ENCODE measurements at places on chromosomes 1 and 21.

GRCh38 chr1:59124166-59124565, 172.7 kb upstream of the FGGY start:
- no peak for DNase-seq

- DNase-seq = no peak
Measured at GRCh38 chr1:205963352-205964155, 20.3 kb upstream of the SLC26A9 start.

GRCh38 chr1:169594391-169594790, 8.1 kb upstream of the F5 start:
- DNase-seq = no peak

GRCh38 chr1:198087831-198088230, 69.0 kb upstream of the NEK7 start:
- no peak for DNase-seq

GRCh38 chr1:223707256-223708000, 4.9 kb upstream of the CAPN2 start:
- peak; percentile 82 for DNase-seq

DNA sequence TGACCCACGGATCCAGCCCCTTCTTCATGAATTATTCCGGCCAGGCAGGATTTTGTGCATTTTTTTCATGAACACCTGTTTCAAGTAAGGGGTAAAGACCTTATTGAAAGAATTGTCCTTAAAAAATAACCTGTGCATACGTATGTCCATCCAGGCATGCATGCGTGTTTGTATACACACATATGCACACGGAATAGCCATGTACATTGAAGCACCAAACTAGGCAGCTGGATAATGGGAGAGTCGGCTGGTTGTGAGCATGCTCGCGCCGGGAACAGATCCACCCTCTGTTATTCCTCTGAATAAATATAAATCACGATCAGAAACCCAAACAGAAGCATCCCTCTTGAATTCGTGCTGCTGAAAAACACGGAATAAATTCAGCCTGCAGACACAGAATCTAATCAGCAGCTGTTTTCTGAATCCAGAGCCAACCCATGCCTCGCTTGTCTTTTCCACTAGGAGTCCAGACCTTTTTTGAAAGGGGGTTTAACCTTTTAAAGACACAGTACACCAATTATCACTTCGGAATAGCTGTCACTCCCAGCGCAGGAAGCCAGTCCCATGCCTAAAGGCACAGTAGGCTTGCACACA, at the start of gene HIVEP3:
Gene HIVEP3 (minus strand): TSS at position 473 of the 594 bp plus-strand sequence.
- DNase-seq = peak; percentile 50

DNA sequence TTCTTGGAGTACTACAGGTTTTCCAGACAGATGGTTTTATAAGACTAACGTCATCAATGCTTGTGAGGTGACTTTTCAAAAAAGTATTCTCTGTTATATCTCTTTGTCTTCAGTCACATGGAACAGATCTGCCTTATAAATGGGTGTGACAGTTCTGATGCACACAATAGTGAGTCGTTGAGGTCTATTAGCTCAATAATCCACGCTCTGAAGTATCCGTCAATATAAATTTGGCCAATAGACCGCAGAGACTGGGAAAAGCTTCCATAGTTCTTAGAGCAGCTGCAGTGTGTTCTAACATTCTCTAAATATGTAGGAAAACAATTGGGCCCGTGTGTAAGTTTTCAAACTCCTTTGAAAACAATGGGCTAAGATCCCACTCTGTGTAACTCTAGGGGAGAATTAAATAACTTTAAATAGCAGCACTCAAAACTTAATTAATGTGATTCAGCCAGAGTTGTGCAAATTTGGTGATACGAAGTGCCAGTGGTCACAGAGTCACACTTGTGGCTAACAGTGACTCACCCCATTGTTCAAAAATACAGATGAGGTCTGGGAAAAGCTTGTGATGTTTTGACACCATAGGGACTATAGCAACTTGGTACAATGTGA, 316.0 kb downstream of the LMO4 start:
- no peak for DNase-seq

DNA sequence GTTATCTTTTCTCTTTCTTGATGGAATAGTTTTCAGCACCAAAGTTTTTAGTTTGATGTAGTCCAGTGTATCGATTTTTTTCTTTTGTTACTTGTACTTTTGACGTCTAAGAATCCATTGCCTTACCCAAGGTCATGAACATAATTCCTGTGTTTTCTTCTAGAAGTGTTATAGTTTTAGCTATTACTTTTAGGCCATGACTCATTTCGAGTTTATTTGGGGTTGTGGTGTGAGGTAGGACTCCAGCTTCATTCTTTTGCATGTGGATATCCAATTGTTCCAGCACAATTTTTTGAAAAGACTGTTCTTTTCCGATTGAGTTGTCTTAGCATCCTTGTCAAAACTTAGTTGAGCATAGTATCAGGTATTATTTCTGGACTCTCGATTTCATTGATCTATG, 79.4 kb upstream of the SELENON start:
- DNase-seq = no peak

- DNase-seq = no peak
Measured at GRCh38 chr21:42341776-42342542, 8.8 kb downstream of the TFF2 start.

- no peak for DNase-seq
Measured at GRCh38 chr1:199747984-199748383, 279.5 kb upstream of the NR5A2 start.

- no peak for DNase-seq
Measured at GRCh38 chr1:203304391-203304918, 864 bp upstream of the BTG2 start.

- DNase-seq = peak; percentile 90
Measured at GRCh38 chr1:27598902-27599528, 4.9 kb downstream of the AHDC1 start.

DNA sequence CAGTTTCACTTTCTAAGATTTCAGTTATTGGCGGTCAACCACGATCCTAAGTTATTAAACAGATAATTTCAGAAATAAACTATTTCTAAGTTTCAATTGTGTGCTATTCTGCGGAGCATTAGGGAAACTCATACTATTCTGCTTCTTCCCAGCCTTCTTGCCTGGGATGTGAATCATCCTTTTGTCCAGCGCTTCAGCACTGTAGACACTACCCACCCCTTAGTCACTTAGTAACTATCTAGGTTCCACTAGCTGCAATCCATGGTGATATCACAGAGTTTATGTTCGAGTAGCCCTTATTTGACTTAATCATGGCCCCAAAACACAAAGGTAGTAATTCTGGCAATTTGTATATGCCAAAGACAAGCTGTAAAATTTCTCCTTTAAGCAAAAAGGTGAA, 279.9 kb upstream of the ADAMTS5 start:
- no peak for DNase-seq

DNA sequence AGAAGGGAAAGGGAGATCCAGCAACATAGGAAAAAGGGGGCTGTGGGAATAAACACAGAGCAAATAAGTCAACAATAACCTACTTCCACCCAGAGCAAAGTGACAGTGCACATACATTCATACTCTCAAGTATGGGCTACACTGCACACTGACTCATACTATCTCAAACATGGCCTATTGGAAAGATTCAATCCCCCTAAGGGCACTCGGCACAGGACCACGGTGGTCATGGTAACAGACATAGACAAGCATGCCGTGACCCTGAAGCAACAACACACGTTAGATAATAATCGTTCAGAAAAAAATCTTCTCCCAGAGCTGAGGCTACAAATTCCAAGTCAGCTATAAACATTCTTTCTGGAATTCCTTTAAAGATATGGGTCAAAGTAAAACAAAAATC, 16.8 kb upstream of the JAK1 start:
- DNase-seq = no peak

DNA sequence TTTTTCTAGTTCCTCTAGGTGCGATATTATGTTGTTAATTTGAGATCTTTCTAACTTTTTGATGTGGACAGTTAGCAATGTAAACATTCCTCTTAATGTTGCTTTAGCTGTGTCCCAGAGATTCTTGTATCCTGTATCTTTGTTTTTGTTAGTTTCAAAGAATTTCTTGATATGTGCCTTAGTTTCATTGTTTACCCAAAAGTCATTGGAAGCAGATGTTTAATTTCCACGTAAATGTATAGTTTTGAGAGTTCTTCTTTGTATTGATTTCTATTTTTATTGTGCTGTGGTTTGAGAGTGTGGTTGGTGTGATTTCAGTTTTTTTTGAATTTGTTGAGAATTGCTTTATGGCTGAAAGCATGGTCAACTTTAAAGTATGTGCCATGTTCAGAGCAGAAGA, 319.4 kb downstream of the PTBP2 start:
- DNase-seq = no peak

GRCh38 chr1:165381745-165382505, 25.4 kb upstream of the LMX1A start:
- DNase-seq = no peak

DNA sequence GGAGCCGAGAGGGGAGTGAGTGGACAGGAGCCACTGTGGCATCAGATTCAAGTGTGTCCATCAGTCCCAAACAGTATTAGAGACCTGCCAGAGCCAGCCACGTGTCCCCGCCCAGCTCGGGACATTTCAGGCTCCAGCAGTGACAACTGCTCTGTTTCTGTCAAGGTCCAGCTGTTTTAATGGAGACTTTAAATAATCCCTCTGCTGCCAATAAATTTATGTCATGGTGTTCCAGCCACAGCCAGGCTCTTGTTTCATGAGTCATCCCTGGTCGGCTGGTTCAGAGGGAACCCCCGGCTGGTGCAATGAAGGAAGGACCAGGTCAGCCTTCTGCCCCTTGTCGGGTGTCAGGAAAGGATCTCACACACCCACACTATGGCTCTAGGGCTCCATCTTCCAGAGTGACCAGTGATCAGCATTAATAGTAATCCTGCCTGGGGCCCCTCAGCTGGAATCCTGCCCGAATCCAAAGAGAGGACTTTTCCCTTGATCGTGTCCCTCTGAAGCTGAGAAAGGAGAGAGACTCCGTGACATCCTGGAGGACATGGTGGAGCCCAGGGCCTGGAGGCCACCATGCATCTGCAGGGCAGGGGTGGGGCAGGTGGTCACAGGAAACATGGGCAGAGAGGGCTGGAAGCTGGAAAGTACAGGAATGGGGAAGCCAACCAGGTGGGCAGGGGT, 197.3 kb downstream of the MATN1 start:
- DNase-seq = no peak

- DNase-seq = no peak
Measured at GRCh38 chr21:41482301-41482700, 25.7 kb downstream of the TMPRSS2 start.

DNA sequence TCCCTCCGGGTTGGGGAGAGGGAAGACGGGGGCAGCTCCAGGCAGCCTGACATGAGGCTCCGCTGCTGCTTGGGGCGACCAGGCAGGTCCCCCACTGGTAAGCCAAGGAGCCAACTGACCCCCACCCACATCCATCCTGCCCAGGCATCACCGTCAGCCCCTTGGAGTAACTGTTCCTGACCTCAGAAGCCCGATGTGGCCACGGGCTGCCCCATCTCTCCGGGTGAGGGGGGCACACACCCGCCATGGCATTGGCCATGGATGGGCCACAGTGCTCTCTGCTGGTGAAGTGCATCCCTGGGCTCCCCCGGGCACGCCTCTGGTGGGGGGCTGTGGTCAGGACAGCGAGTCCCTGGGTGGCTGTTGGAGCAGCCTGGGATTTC, 100.0 kb downstream of the CRYAA start:
- DNase-seq = peak; percentile 44

GRCh38 chr1:226862890-226863289, 7.5 kb upstream of the PSEN2 start:
- no peak for DNase-seq

DNA sequence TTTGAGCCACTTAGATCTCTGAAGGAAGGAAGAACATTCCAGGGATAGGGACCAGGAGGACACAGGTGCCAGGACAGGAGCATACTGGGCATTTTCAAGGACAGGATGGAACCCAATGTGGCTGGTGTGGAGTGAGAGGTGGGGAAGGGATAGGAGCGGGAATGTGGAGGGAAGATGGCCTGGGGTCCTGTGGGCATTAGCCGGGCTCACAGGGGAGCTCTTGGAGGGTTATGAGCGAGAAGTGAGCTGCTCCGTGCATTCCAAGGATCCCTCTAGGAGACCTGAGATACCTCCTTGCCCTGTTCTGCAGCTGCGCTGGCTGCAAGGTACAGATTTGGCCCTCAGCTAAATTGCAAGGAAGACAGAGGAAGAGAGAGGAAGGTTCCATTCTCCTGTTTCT, 87.5 kb downstream of the IER5 start:
- no peak for DNase-seq

GRCh38 chr1:180762796-180763195, 131.0 kb downstream of the XPR1 start:
- DNase-seq = no peak

DNA sequence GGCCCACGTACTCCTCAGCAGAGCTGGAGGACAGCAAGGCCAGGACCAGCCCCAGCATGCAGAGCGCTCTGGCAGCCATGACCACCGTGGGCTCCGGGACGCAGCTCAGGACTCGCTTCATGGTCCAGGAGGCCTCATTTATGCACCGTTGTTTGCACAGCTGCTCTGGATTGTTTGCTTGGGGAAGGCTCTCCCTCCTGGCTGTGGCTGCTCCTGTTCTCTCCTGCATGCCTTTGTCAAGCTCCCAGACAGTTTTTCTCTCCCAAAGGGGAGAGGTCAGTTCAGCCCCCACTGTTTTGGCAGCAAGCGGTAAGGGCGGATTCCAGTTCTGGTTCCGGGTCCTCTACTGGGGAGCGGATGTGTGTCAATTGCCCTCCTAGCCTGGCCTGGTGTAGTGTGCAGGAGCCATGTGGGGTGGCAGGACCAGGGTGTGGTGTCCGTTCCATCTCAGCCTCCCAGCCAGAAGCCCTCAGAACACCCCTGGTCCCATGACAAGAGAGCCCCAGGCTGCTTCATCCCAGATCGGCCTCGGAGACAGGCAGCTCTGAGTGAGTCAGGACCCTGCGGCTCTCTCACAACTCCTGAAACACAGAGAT, at the start of gene TFF3:
Gene TFF3 (minus strand): TSS at position 114 of the 596 bp plus-strand sequence. CDS start 35 bp downstream, at position 79.
- DNase-seq = no peak

GRCh38 chr1:195886000-195886399, 722.2 kb downstream of the KCNT2 start:
- no peak for DNase-seq

DNA sequence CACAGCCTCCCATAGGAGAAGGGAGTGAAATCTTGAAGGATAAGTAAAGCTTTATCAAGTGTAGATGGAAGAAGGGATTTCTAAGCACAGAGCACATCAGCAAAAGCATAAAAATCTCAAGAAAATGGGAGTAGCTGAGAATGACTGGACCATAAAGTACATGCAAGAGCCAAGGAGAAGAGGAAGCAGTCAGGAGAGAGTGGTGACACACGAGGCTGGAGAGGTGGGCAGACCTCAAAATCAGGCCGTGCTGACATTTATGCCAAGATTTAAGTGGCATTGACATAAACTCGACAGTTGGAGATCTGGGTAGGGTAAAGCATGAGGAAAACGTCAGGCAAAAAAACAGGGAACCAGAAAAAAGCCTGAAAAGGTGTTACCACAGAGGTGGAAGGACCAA, 62.3 kb downstream of the GFI1 start:
- DNase-seq = no peak

GRCh38 chr1:89820422-89821321, at the start of gene LRRC8D:
LRRC8D (plus strand) TSS chr1:89821032; CDS start chr1:89933069, 112,037 bp downstream.
- DNase-seq = peak; percentile 94

Data from right cardiac atrium (tissue), 5 donors.